Stimulated activated CD4-positive, alpha-beta T cell treated with anti-CD3 and anti-CD28 coated beads, Interleukin-15, amount 100 ng/mL, for 1 hour (primary cell): ENCODE measurements at places on chromosomes 5 and 9.

DNA sequence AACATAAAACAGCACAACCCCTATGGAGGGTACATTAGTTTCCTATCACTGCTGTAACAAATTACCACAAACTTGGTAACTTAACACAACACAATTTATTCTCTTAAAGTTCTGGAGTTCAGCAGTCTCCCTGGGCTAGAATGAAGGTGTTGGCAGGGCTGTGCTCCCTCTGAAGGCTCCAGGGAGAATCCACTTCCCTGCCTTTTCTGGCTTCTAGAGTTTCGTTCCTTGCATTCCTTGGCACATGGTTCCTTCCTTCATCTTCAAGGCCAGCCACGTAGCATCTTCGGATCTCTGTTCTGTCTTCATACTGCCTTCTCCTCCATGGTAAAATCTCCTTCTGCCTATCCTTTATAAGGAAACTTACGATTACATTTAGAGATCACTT, 25.0 kb upstream of the GSN start:
- DNase-seq = no peak

DNA sequence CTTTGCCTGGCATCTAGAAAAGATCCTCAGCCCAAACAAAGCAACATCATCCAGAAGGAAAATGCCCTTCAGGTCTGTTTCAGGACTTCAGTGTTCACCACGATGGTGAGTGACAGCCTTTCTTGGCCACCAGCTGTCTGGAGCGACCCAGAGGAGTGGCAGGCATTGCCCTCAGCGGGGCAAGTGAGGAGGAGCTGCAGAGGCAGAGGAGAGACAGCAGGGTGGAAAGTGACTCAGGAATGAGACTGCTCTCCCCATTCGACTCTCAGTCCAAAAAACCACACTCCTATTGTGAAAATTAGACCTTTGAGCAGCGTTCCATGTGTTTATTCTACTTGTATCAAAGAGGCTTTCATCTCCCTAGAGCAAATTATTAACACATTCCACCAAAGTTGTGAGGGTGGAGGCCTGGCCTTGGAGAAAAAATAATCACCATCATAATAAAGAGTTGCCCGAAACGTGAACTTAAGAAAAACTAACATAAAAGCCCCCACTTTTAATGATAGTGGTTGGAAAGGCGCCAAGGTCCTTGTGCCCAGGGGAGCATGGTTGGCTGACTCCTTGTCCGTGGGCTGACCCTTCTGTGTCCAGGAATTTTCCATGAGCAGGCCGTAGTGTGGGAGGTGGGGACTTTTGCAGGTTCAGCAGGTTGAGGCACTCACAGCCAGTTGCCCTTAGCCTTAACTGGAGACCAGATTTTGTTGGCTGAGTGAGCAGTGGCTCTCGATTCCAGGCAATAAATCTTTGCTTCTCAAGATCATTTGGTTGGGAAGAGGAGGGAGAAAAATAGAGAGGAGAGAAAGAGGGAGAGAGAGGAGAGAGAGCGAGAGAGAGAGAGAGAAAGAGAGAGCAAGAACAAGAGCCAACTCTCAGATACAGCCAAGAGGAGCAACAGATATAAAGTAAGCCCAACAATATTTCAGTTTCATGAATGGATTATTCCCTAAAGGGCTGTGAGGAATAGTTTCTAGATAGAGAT, 125.9 kb upstream of the ANKRD55 start:
- DNase-seq = no peak

GRCh38 chr5:16585041-16585667, 31.6 kb downstream of the RETREG1 start:
- DNase-seq = no peak

DNA sequence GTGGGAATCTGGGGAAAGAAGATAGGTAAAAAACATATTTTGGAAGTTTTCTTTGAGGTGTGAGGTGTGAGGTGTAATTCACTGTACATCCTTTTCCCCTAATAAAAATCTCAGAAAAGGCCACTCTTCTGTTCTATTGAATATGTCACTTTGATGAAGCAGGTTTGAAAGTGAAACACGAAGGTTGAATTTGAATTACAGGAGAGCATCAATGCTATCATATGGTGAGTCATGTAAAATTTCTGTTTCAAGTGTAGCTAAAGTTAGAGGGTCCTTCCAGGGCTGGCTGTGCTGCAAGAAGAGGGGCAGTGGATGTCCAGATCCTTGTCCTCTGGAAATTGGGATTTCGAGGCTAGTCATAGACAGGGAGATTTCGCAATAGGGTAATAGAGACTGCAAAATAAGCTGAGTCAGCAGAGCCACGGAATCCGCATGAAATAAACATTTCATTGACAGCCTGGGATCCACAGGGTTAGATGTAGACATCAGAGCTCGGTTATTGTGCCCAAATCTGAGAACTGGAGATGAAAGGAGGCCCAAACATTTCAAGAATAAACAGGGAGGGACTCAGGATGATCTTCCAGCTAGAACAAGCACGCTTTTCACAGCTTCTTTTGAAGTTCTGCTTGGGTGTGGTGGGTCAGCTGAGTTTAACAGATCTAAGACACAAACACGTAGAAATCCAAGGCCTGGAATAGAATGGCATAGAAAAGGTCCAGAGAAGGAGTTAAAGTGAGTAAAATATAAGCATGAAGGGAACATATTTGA, 194.4 kb upstream of the CDKN2B start:
- no peak for DNase-seq

GRCh38 chr5:165321912-165322311, 1816.5 kb downstream of the MAT2B start:
- no peak for DNase-seq

GRCh38 chr5:90071066-90071465, 338.5 kb downstream of the CETN3 start:
- DNase-seq = no peak

- no peak for DNase-seq
These were observed 215.8 kb downstream of the CEMIP2 start for GRCh38 chr9:71552480-71552879.

DNA sequence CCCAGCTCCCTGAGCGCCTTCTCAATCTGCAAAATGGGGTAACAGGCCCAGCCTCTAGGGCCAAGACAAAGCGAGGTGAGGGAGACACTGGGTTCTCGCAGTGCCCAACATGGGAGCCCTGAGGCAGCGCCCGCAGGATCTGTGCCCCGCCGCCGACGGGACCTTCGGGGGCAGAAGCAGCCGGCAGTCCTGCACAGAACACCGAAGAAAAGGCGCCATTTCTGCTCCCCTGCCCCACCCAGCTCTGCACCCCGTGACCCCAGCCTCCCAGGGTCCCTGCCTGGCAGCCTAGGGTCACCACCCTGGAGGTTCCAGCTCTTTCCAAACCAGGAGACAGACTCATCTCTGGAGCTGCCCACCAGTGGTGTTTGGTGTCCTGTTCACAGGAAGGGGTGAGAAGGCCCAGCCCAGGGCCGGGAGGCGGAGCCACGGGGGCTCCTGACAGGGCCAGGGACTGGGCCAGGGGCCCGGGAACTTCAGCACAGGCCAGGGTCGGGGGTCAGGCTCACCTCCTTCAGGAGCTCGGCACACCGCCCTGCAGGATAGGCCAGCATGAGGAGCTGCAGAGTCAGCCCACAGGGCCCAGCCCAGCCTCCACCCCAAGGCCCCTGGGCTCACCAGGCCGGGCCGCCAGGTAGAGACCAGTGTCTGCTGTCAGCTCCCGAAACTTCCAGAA, 3.3 kb downstream of the LCN8 start:
- no peak for DNase-seq

DNA sequence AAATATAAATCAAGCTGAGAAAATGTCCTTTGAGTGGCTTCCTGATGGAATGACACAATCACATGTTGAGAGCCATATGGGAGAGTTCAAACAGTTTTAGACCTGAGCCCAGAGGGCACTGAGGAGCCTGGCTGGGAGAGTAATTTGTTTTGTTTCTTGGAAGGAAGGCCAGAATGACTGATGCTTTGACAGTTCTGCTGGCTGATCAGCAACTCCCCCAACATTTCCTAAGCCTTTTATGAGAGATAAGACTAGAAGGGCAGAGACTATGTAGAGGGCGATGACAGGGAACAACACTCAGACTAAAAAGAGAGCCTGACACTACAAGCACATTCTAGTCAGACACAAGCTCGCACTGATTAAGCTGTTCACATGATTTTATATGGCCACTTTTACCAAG, 169.2 kb downstream of the COX7C start:
- DNase-seq = no peak

DNA sequence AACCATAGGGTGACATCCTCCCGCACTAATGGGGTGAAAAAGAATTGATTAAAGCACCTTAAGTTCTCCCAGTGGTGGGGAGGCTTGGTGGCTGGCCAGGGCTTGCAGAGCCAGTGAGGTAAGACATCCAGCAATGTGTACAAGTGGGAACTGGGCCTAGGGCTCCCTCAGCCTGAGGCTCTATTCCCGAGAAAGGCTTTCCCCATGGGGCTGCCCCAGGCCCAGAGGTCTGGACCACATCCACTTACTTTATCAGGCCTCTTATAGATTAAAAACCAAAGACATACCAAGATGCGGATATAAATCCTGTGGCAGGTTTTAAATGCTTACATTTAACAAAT, 35.3 kb downstream of the C5orf15 start:
- no peak for DNase-seq
